Testis (tissue), 5 donors: ENCODE measurements at places on chromosomes 4 and X. TPM values are rescaled to one million over a fixed set of nuclear protein-coding genes. Genes with fewer than 3 reads are reported as not detected.

The PABPC5 gene
- total RNA-seq, result 5.9 TPM

The ITGB1BP2 gene
- total RNA-seq, result 12.4 TPM

DNA sequence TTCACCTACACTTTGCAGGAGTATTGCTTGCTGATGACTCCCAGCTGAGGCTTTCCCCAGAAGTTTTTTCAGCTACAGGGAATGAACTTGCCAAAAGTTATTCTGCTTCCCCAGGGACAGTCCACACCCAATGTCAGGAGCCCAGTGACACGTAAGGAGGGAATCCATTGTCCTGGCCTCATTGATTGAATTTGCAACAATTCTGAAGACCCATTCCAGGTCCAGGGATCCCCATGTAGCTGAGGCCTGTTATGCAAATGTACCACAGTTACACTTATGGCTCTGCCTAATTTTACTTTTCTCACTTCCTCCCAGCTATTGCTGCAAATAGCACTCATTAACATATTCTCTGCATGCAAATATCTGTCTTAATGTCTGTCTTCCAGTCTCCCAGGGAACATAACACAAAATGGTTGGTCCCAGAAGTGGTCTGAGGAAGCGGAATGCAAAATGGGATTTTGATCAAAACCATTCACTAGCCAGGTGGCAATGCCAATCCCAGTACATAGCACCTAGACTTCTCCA lies 113.7 kb upstream of the ACTRT1 start:
- no peak overlapping the region for H3K4me3 ChIP-seq
- H3K27ac ChIP-seq, result no peak overlapping the region

DNA sequence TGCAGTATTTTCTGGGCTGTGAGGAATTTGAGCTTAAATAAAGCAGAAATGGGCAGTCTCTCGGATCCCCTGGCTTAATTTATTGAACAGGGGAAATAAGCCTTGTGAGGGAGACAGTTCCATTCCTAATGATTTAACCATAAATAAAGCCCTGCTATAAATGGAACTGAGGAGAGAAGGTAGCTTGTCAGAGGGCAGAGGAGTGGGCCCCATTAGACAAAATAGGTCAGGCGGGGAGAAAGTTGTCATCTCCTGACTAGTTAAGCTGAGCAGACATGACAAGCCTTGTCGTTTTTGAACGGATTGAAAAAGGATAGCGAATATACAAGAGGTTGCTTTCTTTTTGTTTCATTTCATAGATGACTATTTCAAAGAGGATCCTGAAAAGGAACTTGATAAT lies 39.3 kb downstream of the SMPX start:
- H3K27me3 ChIP-seq, result no peaks in the 10 kb centered on the region
- no peak for DNase-seq
- no peak overlapping the region for H3K4me3 ChIP-seq
- H3K27ac ChIP-seq, result no peak overlapping the region
- no peaks in the 10 kb centered on the region for H3K36me3 ChIP-seq

DNA sequence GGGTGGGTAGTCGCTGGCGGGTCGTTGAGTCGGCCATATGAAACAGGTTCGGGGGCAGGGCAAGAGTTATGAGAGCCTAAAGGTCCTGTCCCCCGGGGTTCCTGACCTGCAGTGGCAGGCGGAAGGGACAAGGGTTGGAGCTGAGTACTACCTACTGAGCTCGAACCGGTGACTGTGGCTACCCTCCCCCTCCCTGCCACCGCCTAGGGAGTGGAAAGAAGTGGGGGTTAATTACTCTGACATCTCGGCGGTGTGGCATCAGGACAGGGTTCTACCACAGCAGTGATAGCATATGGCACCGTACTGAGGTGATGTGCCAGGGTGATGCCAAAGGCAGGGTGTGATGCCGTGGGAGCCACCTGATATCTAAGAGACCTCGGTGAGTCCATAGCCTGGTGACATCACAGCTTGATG lies 307 bp downstream of the ATG4A start:
- H3K27ac ChIP-seq, result no peak overlapping the region
- H3K27me3 ChIP-seq, result no peaks in the 10 kb centered on the region
- H3K4me1 ChIP-seq, result no peaks in the 10 kb centered on the region
- peak overlapping the region; percentile 58 for H3K4me3 ChIP-seq
- DNase-seq, result no peak

GRCh38 chrX:131302701-131303100 lies 13.6 kb upstream of the IGSF1 start:
- DNase-seq, result no peak
- no peak overlapping the region for H3K4me3 ChIP-seq
- no peak overlapping the region for H3K27ac ChIP-seq
- no peaks in the 10 kb centered on the region for H3K36me3 ChIP-seq
- no peaks in the 10 kb centered on the region for H3K4me1 ChIP-seq
